Dermis blood vessel endothelial cell (primary cell): ENCODE measurements at places on chromosomes 1 and 21. TPM values are rescaled to one million over a fixed set of nuclear protein-coding genes. Genes with fewer than 3 reads are reported as not detected.

Gene KRTAP8-1
- total RNA-seq = not detected in 2 replicates

Gene FBXO42
- 14.0 and 15.8 TPM in 2 replicates for total RNA-seq

Gene LRRC53
- not detected in 2 replicates for total RNA-seq

Gene TSTD1
- total RNA-seq = 1.4 and 6.8 TPM in 2 replicates

Gene LRRC38
- 0.09 and 0.17 TPM in 2 replicates for total RNA-seq

Gene ADORA3
- total RNA-seq = not detected in 2 replicates

Gene A3GALT2
- total RNA-seq = not detected in 2 replicates

Gene NBPF8
- 7.3 and 7.7 TPM in 2 replicates for total RNA-seq

Gene CLCA4
- not detected in 2 replicates for total RNA-seq

Gene HRNR
- total RNA-seq = under 0.01 TPM in 1 of 2 replicates, not detected in the other

Gene TNFAIP8L2
- 0.14 TPM in 1 of 2 replicates, not detected in the other for total RNA-seq

Gene TSPAN2
- 1.3 and 5.3 TPM in 2 replicates for total RNA-seq

Gene TRABD2B
- under 0.01 TPM in 1 of 2 replicates, not detected in the other for total RNA-seq

GRCh38 chr1:51494138-51494830 lies 24.8 kb downstream of the EPS15 start:
- no peak for DNase-seq

DNA sequence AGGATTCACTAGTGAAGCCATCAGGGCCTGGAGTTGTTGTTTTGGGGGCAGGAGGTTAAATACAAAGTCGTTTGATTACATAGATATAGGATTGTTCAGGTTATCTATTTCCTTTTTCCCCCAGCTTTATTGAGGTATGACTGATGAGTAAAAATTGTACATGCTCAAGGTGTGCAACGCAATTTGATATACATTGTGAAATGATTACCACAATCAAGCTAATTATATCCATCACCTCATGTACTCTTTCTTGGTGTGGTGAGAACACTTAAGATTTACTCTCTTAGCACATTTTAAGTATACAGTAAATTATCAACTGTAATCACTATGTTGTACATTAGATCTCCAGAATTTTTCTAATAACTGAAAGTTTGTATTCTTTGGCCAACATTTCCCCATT lies 6.0 kb downstream of the FGGY start:
- DNase-seq = no peak

GRCh38 chr1:215728169-215728568 lies 161.1 kb downstream of the KCTD3 start:
- no peak for DNase-seq

GRCh38 chr1:19325368-19325957 lies 13.3 kb downstream of the SLC66A1 start:
- no peak for DNase-seq

- no peak for DNase-seq
These were observed 6.4 kb downstream of the ZC3H12A start for GRCh38 chr1:37480581-37481288.

GRCh38 chr1:236604905-236605806 lies 840 bp upstream of the HEATR1 start:
- no peak for DNase-seq

- no peak for DNase-seq
These were observed 11.2 kb downstream of the ZBTB18 start for GRCh38 chr1:244062156-244062725.

DNA sequence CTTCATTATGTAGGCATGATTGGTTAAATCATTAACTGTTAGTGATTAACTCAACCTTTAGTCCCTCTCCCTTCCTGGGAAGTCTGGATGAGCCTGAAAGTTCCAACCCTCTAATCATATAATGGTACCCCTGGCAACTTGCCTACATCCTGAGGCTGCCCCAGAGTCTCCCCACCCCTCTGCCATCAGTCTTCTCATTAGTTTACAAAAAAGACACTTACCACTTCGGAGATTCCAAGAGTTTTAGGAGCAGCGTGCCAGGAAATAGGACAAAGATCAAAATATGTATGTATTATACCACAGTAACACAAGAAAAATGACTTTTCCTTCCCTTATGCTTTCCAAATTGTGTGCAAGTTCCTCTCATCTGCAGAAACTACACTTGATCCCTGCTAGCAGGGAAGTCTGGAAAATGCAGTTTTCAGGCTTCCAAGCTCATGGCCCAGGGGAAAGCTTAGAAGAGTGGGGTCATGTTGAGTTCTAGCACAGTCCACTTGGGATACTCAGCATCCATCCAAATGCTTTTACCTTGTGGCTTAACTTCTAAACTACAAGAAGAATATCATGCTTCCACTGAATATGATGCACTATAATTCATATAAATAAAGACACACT lies 64.6 kb upstream of the PPIH start:
- no peak for DNase-seq

- no peak for DNase-seq
These were observed 19.2 kb upstream of the EDEM3 start for GRCh38 chr1:184773762-184774320.

- no peak for DNase-seq
These were observed 50.1 kb downstream of the HUNK start for GRCh38 chr21:31922881-31923280.

DNA sequence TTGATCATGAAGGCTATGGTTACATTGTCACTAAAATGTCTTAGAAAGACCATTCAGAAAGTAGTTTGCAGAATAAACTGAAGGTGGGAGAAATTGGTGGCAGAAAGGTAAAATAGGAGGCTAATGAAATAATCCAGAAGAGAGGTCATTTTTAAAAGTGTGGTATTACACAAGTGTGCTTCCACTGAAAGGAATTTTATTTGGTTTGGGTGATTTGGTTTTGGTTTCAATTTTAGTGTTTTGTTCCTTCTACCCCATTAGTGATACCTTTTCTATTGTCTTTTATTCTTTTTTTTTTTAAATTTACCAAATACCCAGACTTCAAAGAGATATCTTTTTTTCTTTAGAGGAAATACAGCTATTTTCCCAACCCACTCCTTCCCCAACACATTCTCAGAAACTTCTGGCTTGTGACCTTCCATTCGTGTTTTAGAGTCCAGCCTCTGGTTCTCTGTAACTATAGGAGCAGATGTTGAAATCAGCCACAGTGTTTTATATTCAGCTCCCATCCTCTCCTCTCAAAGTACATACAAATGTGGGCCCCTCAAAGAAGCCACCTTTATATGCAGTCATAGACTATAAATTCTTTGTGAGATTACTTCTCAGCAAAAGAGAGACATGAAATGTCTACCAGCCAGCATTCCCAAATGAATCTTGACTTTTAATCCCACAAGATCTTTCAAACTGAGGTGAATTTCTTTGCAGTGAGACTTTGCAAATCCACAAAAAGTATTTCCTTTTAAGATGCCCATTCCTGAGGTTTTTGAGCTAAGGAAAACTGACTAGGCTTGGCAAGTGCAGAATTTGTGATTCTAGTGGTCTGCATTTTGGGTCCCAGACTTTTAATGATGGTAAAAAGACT lies 42.0 kb upstream of the PALMD start:
- DNase-seq = peak; percentile 47

DNA sequence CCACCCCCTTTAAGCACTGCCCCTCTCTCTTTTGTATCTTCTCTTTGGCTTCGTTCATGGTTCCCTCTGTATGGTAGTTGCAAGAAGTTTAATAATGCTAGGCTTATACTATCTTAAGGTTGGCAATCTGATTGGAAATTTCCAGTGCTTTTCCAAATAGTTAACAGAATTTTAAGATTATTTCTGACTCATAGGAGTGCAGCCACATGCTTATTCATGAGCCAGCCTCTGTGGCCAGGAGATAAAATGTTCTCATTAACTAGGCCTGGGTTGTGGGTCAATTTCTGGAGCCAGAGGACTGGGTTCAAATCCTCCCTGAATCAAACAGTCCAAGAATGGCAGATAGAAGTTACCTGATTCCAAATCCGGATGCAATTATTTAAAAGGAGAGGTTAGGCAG lies 103.1 kb downstream of the ATP6V1G3 start:
- no peak for DNase-seq

- DNase-seq = no peak
These were observed 106.4 kb downstream of the PCBP3 start for GRCh38 chr21:45749974-45750373.

GRCh38 chr21:33684923-33685560 lies 42.7 kb downstream of the ITSN1 start:
- DNase-seq = peak; percentile 65

- DNase-seq = no peak
These were observed 9.8 kb upstream of the P3R3URF start for GRCh38 chr1:46186076-46186475.

DNA sequence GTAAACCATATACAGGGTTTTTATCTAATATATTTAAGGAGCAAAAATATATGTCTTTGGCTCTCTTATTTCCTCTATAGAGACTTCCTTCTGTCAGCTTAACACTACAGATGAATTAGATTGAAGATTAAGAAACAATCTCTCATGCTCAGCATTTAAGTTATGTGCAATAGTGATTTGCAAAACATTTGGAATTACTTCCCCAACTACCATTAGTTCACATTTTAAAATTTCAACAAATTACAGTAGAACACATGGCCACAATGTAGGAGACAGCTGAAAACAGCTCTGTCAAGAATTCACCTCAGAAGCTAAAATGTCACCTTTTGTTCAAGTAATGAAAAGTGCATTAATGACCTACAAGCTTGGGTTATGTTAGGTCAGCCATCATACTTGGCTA lies 177.9 kb downstream of the EIF4G3 start:
- DNase-seq = no peak

GRCh38 chr1:40978886-40979240 lies 633 bp upstream of the CTPS1 start:
- DNase-seq = no peak

DNA sequence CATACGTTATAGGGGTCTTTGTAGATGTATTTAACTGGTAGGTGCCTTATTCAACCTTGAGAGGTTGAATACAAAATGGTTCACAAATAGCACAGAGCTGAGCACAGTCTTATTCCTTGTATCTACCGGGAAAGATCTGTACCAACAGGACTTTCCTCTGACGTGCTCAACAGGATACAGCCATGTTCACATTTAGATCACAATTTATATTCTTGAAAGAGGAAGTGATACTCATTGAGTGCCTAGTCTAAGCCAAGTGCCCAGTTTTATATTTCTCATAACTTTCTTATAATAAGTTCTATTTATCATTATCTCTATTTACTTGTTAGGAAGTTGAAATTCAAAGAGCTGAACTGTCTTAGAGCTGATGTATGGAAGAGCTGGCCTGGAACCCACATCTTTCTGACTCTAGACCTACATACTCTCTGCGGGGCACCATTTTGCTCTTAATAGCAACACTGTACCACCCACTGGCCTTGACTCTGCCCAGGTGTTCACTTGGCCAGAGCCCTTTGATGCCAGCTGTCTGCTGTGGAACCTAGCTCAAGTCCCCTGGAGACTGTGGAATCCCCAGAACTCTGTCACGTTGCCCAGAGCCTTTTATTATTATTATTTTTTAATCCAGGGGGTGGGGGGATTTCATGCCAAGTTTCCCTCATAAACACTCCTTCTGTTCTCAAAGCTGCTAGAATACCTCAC lies 156.2 kb downstream of the TPR start:
- DNase-seq = peak; percentile 7

- DNase-seq = no peak
These were observed 14.0 kb downstream of the KRTAP24-1 start for GRCh38 chr21:30268608-30269197.

GRCh38 chr1:9184749-9185148 lies 49.8 kb upstream of the H6PD start:
- no peak for DNase-seq

GRCh38 chr21:14213164-14213563 lies 2.4 kb upstream of the LIPI start:
- no peak for DNase-seq
